ENCODE measurements at places on chromosomes 3 and 15. TPM values are rescaled to one million over a fixed set of nuclear protein-coding genes. Genes with fewer than 3 reads are reported as not detected.

INSYN1 gene
- polyA plus RNA-seq = 4.9 TPM

PTX3 gene
- polyA plus RNA-seq = 626 TPM

CXCR6 gene
- 4.3 TPM for polyA plus RNA-seq

DNA sequence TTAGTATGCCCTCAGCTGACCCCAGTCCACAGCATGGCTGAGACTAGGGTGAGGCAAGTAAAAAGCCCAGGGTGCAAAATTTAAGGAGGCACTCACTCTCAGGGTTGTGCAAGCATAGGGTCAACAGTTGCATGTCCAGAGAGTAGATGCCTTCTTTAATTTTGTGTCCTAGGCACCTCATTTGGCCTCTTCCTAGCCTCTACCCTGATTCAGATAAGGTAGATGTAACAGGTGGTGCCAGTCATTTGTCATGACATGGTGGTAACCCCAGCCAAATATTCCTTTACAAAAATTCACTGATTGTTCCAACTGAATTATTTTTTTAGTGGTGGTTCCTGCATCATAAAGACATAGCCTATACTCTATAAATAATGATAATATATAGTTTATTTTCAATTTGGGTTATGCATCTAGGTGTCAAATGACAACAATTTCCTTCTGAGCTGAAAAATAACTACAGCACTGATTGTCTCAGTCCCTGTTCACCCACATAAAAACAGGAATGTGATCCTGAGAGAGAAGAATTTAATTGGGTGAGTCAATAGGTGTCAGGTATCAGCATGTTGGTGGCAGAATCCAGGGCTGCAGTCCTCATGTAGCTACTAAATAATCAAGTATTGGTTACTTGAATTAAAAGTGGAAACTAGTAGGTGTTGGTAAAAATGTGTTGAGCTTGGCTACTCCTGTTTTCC, 44.2 kb upstream of the TIPARP start:
- no peaks in the 10 kb centered on the region for H3K4me1 ChIP-seq
- H3K27ac ChIP-seq = peak overlapping the region; percentile 37
- no peak overlapping the region for H3K4me3 ChIP-seq
- no peaks in the 10 kb centered on the region for H3K27me3 ChIP-seq

GRCh38 chr3:39193391-39193790, 996 bp upstream of the XIRP1 start:
- no peaks in the 10 kb centered on the region for H3K4me1 ChIP-seq
- DNase-seq = no peak
- peak overlapping the region; percentile 73 for H3K27ac ChIP-seq
- no peaks in the 10 kb centered on the region for H3K36me3 ChIP-seq
- H3K27me3 ChIP-seq = no peaks in the 10 kb centered on the region

- no peak for DNase-seq
- H3K4me3 ChIP-seq = no peak overlapping the region
Observed at GRCh38 chr3:144289057-144289456, 317.4 kb downstream of the DIPK2A start.

GRCh38 chr15:57134851-57135250, 216.4 kb downstream of the TCF12 start:
- no peak overlapping the region for H3K27ac ChIP-seq
- H3K36me3 ChIP-seq = no peaks in the 10 kb centered on the region
- DNase-seq = peak; percentile 89
- no peak overlapping the region for H3K4me3 ChIP-seq

- peaks cover 55% of the 10 kb centered on the region for H3K4me1 ChIP-seq
- H3K36me3 ChIP-seq = no peaks in the 10 kb centered on the region
- no peaks in the 10 kb centered on the region for H3K27me3 ChIP-seq
- no peak overlapping the region for H3K4me3 ChIP-seq
- H3K27ac ChIP-seq = peak overlapping the region; percentile 38
Observed at GRCh38 chr15:70605606-70606410, 157.6 kb downstream of the UACA start.

- no peak overlapping the region for H3K27ac ChIP-seq
- DNase-seq = no peak
- no peaks in the 10 kb centered on the region for H3K36me3 ChIP-seq
- H3K27me3 ChIP-seq = no peaks in the 10 kb centered on the region
- H3K4me1 ChIP-seq = no peaks in the 10 kb centered on the region
Observed at GRCh38 chr3:102471001-102471400, 36.2 kb downstream of the ZPLD1 start.

- H3K36me3 ChIP-seq = no peaks in the 10 kb centered on the region
- no peak overlapping the region for H3K4me3 ChIP-seq
- DNase-seq = no peak
- peaks cover 4% of the 10 kb centered on the region for H3K4me1 ChIP-seq
Observed at GRCh38 chr3:133264920-133265319, 134.9 kb upstream of the BFSP2 start.

- no peak for DNase-seq
- H3K36me3 ChIP-seq = no peaks in the 10 kb centered on the region
- H3K4me3 ChIP-seq = no peak overlapping the region
- H3K4me1 ChIP-seq = no peaks in the 10 kb centered on the region
- H3K27me3 ChIP-seq = no peaks in the 10 kb centered on the region
- H3K27ac ChIP-seq = no peak overlapping the region
Observed at GRCh38 chr3:19769694-19770093, 164.3 kb downstream of the EFHB start.

DNA sequence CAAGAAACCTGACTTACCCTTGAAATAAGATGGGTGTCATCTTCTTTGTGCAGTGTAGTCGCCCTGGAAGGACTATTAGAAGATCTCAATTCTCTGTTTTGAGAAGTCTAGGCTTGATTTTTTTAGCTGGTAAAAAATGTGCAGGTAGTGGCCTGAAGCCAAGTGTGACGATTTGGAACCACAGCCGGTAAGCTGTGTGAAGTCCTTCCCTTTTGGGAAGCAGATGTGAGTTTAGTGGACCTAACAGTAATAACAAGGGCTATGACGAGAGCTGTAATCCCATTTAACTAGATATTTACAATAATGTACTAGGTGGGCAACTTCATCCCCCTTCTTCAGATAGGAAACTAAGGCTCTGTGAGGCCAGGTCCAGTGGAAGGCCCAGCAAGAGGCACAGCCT, 81.7 kb upstream of the MYZAP start:
- no peak overlapping the region for H3K4me3 ChIP-seq
- H3K4me1 ChIP-seq = peaks cover 8% of the 10 kb centered on the region
- H3K27me3 ChIP-seq = no peaks in the 10 kb centered on the region
- H3K36me3 ChIP-seq = no peaks in the 10 kb centered on the region

- H3K27me3 ChIP-seq = no peaks in the 10 kb centered on the region
- H3K36me3 ChIP-seq = no peaks in the 10 kb centered on the region
- no peaks in the 10 kb centered on the region for H3K4me1 ChIP-seq
- no peak overlapping the region for H3K27ac ChIP-seq
- DNase-seq = no peak
Observed at GRCh38 chr3:31567036-31567435, 34.3 kb downstream of the STT3B start.
